ENCODE measurements at places on chromosomes 2 and 18.

DNA sequence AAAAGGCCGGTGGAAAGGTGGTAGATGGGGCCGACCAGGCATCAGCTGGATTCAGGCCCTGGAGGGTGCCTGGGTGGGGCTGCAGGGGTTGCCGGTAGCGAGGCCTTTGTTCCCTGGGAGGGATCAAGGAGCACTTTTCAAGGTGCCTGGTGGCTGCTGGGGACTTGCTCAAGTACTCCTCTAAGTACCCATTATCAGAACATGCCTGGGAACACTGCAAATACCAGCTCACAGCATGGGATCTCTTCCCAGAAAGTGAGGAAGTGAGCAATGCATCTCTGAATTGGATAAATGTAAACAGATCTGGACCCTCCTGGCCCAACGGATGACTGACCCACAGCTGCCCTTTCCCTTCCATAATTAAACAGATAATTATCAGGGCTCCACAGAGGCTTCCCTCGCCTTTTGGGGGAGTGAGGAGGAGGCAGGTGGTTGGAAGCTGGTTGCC, 210.5 kb downstream of the SH3RF3 start:
- no peak for DNase-seq

DNA sequence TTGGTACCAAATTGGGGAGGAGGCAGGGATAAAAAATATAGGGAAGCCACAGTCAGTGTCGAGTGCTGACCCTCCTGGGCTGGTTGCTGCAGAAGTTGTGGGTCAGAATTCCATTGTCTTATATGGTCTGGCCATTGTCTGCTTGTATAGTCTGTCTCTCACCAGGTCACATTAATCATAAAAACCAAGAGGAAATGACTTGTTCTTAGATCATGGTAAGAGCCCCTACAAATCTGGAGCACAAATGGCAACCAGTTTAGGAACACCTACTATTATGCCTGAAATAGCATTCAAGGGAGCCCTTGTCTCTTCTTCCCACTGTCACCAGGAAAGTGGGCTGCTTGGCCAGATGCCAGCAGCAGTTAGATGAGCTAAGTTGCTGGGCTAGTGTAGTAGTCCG, 119.7 kb upstream of the RMP24 start:
- no peak for DNase-seq

DNA sequence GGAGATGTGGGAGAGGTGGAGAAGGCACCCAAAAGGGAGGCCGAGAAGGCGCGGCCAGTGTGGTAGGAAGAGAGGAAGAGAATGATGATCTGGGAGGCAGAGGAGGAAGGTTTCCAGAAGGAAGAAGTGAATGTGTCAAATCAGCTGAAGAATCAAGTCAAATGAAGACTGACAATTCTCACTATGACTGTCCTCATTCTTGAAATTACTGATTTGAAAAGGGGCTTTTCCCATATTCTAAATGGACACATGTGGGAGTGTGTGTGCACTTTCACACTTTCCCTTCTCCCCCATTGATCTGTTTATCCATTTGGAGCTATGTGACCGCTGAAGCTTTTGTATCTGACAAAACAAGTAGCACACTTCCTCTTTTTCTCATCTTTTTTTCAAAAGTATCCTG, 6.1 kb downstream of the AFF3 start:
- no peak for DNase-seq

- no peak for DNase-seq
These were observed 72.5 kb downstream of the ACKR3 start for GRCh38 chr2:236642125-236642524.

- no peak for DNase-seq
These were observed 28.8 kb downstream of the GATA6 start for GRCh38 chr18:22198163-22198562.

- DNase-seq, result no peak
These were observed 67.5 kb downstream of the CSRNP3 start for GRCh38 chr2:165536851-165537499.

DNA sequence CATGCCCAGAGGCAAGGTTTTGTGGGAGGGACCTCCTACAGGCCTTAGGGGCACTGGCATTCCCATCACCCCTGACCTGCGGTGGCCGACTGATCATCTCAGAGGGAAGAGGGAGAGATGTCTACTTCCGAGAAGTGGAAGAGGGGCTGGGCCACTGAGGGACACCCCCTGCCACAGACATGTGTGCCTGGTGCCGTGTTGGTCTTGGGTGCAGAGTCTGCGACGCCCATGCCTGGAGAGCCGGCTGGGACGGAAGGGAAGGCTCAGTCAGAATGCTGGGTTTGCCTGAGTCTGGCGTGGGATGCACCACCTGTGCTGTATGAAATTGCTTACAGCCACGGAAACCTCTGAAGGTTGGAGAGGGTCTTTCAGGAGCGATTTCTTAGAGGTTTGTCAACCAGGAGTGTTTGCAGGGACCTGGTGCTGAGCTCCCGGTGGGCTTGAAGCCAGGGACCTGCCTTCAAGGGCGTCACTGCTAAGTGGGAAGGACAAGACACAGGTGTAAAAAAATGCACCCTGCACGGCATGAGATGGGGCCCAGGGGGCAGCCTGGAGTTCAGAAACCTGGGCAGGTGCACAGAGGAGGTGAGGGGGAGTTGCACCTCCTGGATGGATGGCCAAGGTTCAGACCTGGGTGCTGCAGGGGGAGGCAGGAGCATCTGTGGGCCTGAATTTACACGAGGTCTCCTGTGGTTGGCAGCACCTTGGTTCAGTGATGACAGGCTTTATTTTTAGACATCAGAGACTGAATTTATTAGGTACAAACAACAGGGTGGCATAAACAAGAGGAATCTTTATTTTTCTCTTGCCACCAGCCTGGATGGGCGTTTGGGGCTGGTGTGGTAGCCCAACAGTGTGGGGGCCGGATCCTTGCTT, 100.3 kb downstream of the CTIF start:
- DNase-seq, result no peak

Data from activated CD4-positive, alpha-beta T cell treated with anti-CD3 and anti-CD28 coated beads for 24 hours (primary cell).